ENCODE measurements at places on chromosomes 13 and 19.

DNA sequence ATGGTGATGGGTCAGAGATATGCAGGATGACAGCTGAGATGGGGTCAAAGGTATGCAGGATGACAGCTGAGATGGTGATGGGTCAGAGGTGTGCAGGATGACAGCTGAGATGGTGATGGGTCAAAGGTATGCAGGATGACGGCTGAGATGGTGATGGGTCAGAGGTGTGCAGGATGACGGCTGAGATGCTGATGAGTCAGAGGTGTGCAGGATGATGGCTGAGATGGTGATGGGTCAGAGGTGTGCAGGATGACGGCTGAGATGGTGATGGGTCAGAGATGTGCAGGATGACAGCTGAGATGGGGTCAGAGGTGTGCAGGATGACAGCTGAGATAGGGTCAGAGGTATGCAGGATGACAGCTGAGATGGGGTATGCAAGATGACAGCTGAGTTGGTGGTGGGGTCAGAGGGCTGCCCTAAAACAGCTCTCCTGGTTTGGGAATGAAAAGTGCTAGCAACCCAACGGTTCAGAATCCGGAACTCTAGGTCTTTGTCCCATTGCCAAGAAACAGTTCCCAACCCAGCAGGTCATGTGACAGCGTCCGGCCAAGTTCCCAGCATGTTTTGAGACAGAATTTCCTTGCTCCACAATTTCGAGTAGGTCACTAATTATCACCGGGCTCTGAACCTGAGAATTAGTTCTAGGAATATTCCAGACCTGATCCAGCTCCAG, 3.2 kb downstream of the SELENOW start:
- DNase-seq: no peak

- no peak for DNase-seq
Measured at GRCh38 chr13:68047889-68048288, 817.8 kb upstream of the PCDH9 start.

- no peak for DNase-seq
Measured at GRCh38 chr13:98274921-98275487, 97.9 kb upstream of the RNF113B start.

DNA sequence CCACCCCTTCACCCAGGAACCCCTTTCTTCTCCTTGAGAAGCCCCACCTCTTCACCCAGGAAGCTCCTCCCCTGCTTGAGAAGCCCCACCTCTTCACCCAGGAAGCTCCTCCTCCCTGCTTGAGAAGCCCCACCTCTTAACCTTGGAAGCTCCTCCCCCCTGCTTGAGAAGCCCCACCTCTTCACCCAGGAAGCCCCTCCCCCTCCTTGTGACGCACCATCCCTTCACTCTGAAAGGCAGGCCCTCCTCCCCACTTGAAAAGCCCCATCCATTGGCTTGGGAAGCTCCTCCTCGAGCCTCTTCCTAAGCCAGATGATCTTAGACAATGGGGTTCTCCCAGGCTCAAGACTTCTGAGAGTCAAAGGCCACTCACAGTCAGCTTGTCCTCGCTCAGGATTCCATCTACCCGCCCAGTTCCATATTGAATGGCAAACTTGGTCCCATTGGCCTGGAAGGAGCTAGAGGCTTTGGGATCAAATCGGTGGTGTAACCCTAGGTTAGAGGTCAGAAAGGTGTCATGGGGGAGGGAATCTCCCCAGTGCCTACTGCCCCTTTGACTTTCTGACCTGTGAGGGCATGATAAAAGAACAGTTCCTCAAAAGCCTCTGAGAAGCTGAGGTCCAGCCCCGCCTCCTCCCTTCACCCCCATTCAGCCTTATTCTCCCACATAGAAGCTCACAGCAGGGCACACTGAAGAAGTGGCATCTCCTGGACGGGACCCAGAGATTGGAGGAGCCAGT, 4.0 kb downstream of the NAPSA start:
- DNase-seq: no peak

- DNase-seq: no peak
Measured at GRCh38 chr19:18254546-18255503, 19.4 kb downstream of the IQCN start.

DNA sequence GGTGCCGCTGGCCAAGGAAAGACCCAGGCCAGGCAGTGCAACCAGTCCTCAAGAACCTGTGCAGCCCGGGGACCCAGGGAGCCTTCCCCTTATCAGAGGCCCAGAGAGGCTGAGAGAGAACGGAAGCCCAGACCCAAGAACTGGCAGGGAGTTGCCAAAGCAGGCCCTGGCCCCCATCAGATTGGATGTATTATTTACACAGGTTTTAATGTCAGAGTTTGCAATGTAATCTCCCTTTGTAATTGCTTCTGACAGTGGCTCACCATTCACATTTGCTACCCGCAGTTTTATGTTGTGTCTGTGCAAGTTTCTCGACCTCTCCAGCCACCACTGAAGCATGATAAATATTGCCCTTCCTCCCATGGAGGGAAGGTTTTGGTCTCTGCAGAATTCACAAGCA, 660.9 kb downstream of the LIG4 start:
- peak; percentile 61 for DNase-seq

GRCh38 chr19:39372047-39372802, 18.7 kb downstream of the PAF1 start:
- DNase-seq: no peak

DNA sequence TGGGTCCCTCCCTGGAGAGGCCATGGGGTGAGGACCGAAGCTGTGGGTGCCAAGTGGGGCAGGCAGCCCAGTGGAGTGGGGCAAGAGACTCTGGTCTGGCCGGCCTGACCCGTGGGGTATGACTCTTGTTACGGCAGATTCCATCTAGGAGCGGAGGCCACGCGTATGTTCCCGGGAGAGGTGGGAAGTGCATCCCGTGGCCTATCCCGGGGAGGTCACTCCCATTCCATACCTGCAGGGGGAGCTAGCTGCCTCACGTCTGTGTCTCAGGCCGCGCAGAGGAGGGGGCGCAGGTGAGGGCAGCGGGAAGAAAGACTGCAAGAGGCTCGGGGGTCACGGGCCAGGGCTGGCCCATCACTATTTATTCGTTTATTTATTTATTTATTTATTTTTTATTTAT, 4.9 kb downstream of the CSNK1G2 start:
- DNase-seq: peak; percentile 64

- DNase-seq: no peak
Measured at GRCh38 chr13:22880741-22881720, 299.7 kb upstream of the SGCG start.

- no peak for DNase-seq
Measured at GRCh38 chr13:35909837-35910540, 221.2 kb downstream of the DCLK1 start.

DNA sequence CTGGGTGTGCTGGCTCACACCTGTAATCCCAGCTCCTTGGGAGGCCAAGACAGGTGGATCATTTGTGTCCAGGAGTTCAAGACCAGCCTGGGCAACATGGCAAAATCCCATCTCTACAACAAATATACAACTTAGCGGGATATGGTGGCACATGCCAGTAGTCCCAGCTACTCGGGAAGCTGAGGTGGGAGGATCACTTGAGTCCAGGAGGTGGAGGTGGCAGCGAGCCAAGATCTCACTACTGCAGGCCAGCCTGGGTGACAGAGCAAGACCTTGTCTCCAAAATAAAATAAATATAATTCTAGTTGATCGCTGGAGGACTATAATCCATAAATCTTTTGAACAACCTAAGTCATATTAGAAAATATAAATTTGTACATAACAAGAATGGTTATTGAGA, 1061.5 kb upstream of the PCDH9 start:
- peak; percentile 18 for DNase-seq

DNA sequence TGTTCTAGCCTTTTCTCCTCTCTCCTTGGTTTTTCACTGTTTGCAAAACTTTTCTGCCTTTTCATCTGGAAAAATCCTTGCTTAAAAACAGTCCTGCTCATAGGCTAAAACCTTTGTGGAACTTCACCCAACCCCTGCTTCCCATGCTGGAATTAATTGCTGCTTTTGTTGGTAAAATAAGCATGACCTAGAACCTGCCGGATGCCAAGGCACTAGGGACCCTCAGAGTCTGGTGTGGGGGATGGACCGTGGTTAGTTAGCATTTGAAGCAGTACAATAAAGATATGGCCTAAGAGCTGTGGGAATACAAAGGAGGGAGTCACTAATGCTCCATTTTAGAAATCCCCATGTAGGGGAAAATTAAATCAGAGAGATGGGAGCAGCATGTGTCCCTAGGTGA, 326.3 kb downstream of the KCNRG start:
- DNase-seq: no peak

GRCh38 chr13:70612881-70613280, 504.6 kb upstream of the KLHL1 start:
- no peak for DNase-seq

- no peak for DNase-seq
Measured at GRCh38 chr13:110583178-110583865, 21.8 kb upstream of the RAB20 start.

- DNase-seq: no peak
Measured at GRCh38 chr19:10292789-10293636, 3.3 kb downstream of the ICAM5 start.

- DNase-seq: no peak
Measured at GRCh38 chr19:55451163-55451964, 8.3 kb upstream of the SHISA7 start.

GRCh38 chr13:34805347-34805746, 136.7 kb upstream of the NBEA start:
- no peak for DNase-seq

DNA sequence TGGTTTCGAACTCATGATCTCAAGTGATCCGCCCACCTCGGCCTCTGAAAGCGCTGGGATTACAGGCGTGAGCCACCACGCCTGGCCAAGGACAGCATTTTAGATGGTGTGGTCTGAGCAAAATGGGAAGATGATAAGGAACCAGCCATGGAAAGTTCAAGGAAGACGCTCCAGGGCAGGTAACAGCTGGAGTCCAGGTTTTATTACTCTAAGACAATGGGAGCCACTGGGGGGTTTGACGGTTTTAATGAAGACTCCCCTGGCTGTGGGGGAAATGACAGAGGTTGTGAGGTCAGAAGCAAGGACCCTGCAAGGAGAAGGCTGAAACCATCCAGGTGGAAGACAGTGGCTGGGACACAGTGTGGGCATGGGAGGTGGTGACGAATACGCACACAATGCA, 20.9 kb downstream of the PRKD2 start:
- DNase-seq: no peak

GRCh38 chr19:9885077-9885552, 50.0 kb downstream of the PIN1 start:
- peak; percentile 26 for DNase-seq

DNA sequence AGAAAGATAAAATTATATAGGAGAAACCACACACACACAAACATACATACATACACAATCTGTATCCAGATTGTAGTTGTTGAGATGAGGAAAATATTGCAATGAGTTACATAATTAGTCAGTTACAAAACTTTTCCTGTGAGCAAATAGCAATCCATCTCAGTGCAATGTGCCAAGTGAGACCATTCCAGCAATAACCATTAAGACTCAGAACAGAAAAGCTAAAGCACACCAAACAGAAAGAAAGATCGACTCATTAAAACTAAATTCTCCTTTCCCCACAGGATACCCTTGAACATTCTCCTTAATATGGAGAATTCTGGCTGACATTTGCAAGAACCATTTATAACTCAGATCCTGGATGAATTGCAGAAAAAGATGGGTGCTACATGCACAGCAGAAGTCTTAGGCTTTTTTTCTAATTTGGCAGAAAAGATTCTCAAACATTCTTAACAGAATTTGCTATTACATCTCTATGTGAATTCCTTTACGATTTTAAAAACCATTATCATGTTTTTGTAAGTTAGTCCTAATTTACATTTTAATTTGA, 1341.2 kb upstream of the SPRY2 start:
- no peak for DNase-seq

DNA sequence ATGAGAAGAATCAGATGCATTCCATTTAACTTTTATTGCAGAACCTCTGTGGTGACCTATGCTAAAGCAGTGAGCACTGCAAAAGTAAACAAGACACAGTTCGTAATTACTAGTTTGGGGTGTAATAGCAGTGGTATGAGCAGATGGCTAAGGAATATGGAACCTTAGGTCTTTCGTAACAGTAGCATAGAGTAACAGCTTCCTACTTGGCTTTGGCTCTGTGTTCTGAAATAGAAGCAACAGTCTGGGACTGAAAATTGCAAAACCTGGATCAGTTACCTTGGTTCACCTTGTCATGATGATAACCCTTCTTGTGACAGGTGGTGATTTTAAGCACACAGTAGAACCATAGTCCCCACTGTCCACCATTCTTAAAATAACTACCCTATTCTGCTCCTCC, 303.4 kb downstream of the GPC6 start:
- DNase-seq: no peak

GRCh38 chr13:25881971-25882451, 169.8 kb downstream of the SHISA2 start:
- peak; percentile 22 for DNase-seq
